ENCODE measurements at places on chromosomes 3 and 15. TPM values are rescaled to one million over a fixed set of nuclear protein-coding genes. Genes with fewer than 3 reads are reported as not detected.

Gene MTFMT
- total RNA-seq: 28.7 TPM

DNA sequence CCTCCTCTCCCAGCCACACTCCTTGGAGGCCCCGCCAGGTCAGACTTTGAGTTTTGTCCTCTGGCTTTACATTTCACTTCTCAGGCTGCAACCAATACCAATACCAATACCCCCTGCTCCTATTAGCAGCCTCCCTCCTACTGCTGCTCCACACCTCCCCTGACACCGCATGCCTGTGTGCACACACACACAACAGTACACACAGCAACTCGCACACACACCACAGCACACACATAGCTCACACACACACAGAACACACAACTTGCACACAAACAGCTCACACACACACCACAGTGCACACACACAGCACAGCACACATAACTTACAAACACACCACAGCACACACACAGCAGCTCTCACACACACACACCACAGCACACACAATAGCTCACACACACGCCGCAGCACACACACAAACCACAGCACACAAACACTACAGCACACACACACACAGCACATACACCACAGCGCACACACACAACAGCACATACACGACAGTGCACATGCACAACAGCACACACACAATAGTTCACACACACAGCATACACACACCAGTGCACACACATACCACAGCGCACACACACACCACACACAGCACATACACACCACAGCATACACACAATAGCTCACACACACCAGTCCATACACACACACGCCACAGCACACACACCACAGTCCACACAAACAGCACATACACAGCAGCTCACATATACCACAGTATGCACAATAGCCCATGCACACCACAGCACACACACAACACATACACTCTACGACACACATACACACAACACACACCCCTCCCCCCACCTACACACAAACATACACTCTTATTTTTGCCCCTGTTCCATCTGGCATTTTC is 204.7 kb downstream of the UACA start:
- DNase-seq: no peak

- peak; percentile 21 for DNase-seq
Measured at GRCh38 chr3:43879166-43879565, 188.4 kb downstream of the ABHD5 start.

- DNase-seq: no peak
Measured at GRCh38 chr3:72101494-72101893, 316.5 kb upstream of the PROK2 start.

Gene SLC51A
- not detected for total RNA-seq

Gene PKM
- 3,615 TPM for total RNA-seq

Gene CCDC9B
- total RNA-seq: 9.8 TPM

Gene ANKDD1A
- 2.8 TPM for total RNA-seq

DNA sequence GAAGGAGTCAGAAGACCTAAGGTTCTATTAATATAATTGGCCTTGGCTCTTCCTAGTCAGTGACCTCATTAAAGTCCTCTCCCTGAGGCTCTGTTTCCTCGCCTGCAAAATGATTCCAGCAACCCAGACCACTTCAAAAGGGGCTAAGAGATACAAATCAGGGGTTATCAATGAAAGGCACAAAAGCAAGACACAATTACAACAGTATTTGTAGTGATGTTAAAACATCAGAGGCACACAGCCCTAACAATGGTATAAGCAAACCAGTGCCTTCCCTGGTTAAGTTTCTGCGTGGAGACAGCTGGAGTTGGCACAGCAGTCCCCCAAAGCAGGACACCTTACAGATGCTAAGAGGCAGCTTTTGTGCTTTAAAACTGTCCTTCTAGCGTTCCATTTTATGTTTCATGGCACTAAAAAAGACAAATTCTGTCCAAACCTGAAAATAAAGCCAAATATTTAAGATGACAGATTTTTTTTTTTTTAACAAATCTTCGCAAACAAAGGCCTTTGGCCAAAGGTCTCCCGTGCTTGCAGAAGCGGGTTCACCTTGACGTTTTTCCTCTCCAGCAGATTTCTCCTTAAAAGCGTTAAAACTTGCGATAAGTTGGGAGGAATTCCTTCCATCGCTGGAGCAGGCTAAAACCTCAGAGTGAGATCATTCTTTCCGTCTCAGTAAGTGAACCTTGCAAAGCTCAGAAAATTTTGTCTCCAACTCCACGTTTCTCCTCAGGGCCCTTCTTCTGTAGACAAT is 999 bp downstream of the ZNF280D start:
- peak; percentile 30 for DNase-seq

DNA sequence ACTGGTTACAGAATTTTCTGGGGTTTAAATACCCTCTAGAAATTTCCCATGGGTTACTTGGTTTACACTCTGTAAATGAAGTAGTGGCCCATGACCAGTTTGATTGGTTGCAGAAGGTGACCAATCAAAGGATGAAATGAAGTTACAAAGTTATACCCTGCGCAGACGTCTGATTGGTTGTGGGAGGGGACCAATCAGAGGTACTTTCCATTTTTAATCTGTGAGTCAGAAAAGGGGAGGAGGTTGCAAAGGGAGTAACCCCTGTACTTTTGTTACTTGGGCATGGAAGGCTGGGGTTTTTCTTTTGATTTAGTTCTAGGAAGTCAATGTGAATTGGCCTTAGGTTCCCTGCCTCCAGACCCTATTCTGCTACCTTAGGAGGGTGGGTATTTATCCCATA is 18.7 kb upstream of the APH1B start:
- no peak for DNase-seq

- peak; percentile 64 for DNase-seq
Measured at GRCh38 chr3:113096188-113096892, 105.6 kb downstream of the GTPBP8 start.

DNA sequence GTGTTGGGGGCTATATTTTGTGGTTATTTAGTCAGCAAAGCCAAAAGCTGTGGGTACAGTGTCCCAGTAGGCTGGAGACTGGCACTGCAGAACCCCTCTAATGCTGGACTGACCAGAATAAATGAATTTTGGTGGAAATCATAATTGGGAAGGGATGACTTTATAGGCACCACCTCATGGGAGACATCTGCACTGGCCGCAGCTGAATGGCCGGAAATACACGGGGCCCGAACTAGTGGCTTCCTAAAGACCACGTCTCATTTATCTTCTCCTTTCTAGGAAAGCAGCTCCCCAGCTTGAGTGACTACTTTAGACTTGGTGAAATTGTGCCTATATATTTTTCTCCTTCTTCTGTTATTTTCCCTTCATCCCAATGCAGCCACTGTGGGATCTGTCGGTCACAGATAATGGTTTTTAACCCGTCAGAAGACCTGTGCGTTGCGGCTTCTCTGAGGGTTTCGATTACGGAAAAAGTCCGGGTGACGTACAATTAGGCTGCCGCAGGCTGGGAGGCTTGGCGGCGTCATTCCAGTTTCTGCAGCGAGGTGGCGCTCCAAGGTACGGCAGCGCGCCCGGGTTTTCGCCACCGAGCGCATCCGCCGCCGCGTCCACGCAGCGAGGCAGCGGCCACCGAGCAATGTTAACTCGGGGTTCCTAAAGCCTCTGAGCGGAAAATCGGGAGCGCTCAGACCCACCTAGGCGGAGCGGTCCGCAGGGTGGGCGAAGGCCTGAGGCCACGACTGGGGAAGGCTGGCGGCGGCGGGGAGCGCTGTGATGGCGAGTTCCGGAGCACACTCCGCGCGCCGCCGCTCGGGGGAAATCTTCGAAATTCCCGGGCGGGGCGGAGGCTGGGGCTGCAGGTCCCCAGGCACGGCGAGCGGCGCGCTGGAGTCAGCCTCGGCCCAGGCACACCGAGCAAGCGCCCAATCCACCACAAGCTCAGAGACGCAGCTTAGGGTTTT is 26.3 kb downstream of the NR2F2 start:
- peak; percentile 81 for DNase-seq

Gene PATL2
- 0.57 TPM for total RNA-seq

DNA sequence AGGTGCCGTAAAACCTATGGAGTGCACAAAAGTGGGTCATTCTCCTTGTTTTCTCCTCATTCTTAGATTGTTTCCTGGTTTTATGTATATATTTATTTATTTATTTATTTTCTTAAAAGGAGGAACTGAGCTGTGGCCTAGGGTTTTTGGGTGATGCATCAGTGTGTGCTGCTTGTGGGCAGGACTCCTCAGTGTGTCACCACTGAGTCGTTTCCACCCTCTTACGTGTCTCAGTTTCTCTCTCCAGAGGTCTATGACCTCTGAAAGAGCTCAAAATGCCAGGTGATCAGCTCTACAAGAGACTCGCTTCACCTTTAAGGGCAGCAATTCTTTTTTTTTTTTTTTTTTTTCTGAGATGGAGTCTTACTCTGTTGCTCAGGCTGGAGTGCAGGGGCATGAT is 72.9 kb downstream of the CD200 start:
- peak; percentile 22 for DNase-seq

Gene BOC
- total RNA-seq: 2.4 TPM

GRCh38 chr3:136093771-136094170 is 102.4 kb downstream of the MSL2 start:
- DNase-seq: no peak

GRCh38 chr15:47477341-47477740 is 240.0 kb upstream of the SEMA6D start:
- no peak for DNase-seq

DNA sequence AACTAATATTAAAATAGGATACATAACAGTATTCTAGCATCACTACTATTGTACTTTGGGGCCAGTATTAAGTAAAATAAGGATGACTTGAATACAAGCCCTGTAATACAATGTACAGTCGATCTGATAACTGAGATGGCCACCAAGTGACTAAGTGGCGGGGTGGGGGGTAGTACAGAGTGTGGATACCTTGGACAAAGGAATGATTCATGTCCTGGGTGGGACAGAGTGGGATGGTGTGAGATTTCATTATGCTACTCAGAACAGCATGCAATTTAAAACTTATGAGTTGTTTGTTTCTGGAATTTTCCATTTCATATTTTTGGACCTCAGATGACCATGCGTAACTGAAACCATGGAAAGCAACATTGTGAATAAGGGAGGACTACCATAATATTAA is 46.0 kb downstream of the SLC7A14 start:
- peak; percentile 29 for DNase-seq

- no peak for DNase-seq
Measured at GRCh38 chr3:101615525-101615924, 41.5 kb downstream of the PCNP start.

Gene GPR27
- total RNA-seq: not detected

Gene KBTBD12
- total RNA-seq: not detected

GRCh38 chr15:80495401-80495942 is 91.3 kb downstream of the ARNT2 start:
- DNase-seq: no peak

Data from LHCN-M2 (cell line).